H9 (cell line): ENCODE measurements at places on chromosomes 3 and 15. TPM values are rescaled to one million over a fixed set of nuclear protein-coding genes. Genes with fewer than 3 reads are reported as not detected.

Gene MYD88
- 33.4 and 34.2 TPM in 2 replicates for total RNA-seq

Gene RARB
- total RNA-seq = 0.22 and 0.29 TPM in 2 replicates

Gene MCF2L2
- 5.5 and 6.4 TPM in 2 replicates for total RNA-seq

Gene LPCAT4
- 62.2 and 71.1 TPM in 2 replicates for total RNA-seq

Gene FEZF2
- 0.11 TPM in 1 of 2 replicates, not detected in the other for total RNA-seq

DNA sequence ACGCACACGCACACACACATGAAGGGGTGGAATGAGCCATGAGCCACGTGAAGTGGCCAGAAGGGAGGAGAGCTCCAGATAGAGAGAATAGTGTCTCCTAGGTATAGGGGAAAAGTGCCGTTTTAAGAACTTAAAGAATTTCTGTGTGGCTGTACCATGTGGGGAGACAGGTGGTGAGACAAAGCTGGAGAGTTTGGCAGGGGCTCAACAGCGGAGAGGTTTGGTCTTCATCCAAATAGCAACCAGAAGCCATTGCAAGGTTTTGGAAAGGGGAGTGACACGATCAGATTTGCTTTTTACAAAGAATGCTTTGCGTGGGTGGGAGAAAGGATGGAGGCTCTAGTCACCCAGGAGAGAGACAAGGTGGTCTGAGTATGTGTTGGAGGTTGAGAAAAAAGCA lies 146.0 kb downstream of the IL20RB start:
- no peak for DNase-seq

DNA sequence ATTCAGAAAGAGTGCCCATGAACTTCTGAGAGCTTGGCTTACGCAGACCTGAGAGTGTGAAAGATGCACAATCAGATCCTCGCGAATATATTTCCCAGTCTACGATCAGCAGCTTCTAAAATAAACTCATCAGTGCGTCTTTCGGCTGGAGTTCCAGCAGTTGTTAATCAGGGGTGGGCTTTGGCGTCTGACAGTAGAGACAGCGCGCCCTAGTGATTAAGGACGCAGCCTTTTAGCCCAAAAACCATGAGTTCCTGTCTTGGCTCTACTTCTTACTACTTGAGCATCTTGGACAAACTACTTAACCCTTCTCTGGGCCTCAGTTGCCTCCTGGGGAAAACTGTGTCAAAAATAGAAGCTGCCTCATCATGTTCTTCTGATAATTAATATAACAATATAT lies 15.8 kb upstream of the ARRDC4 start:
- no peak for DNase-seq

GRCh38 chr15:31442699-31443111 lies 116.1 kb downstream of the KLF13 start:
- DNase-seq = no peak

- DNase-seq = no peak
These were observed 76.1 kb downstream of the FRMD4B start for GRCh38 chr3:69309814-69310213.

GRCh38 chr3:12995389-12996180 lies 77.6 kb downstream of the IQSEC1 start:
- no peak for DNase-seq
